GM23338 (cell line): ENCODE measurements at places on chromosomes 6 and 20. TPM values are rescaled to one million over a fixed set of nuclear protein-coding genes. Genes with fewer than 3 reads are reported as not detected.

The CST4 gene
- not detected in 2 replicates for polyA plus RNA-seq

The MICA gene
- 12.7 and 13.4 TPM in 2 replicates for polyA plus RNA-seq

The RAET1G gene
- polyA plus RNA-seq: not detected in 2 replicates

The PRSS16 gene
- 8.7 and 13.8 TPM in 2 replicates for polyA plus RNA-seq

The GPR63 gene
- 5.4 and 5.5 TPM in 2 replicates for polyA plus RNA-seq

The LY6G6D gene
- polyA plus RNA-seq: not detected in 2 replicates

The PBOV1 gene
- polyA plus RNA-seq: not detected in 2 replicates

The COL11A2 gene
- 1.6 and 2.2 TPM in 2 replicates for polyA plus RNA-seq
